ENCODE measurements at places on chromosomes 3 and 15.

DNA sequence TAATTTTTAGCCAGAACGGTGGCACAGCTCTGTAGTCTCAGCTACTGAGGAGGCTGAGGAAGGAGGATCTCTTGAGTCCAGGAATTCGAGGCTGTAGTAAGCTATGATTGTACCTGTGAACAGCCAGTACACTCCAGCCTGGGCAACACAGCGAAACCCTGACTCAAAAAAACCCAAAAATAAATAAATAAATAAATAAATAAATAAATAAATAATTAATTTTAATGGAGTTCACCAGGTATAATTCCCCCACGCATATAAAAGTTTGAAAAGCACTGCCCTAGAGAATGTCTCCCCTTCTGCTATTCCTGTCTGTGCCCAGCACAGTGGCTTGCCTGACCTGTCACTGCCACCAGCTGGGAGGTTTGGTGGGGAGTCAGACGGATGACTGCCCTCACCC lies 4.2 kb upstream of the RLBP1 start:
- DNase-seq: no peak

DNA sequence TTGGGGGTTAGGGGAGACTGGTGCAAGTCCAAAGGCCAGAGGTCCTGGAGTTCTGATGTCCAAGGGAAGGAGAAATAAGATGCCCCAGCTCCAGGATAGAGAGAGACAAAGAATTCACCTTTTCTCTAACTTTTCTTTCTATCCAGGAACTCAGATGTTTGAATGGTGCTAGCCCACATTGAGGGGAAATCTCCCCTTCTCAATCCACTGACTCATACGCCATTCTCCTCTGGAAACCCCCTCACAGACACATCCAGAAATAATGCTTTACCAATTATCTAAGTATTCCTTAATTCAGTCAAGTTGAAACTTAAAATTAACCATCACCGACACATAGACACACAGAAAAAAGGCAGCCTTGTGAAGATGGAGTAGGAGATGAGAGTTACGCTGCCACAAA lies 1085.2 kb downstream of the NSUN3 start:
- DNase-seq: no peak

GRCh38 chr3:46736006-46736872 lies 18.6 kb upstream of the PRSS50 start:
- no peak for DNase-seq

DNA sequence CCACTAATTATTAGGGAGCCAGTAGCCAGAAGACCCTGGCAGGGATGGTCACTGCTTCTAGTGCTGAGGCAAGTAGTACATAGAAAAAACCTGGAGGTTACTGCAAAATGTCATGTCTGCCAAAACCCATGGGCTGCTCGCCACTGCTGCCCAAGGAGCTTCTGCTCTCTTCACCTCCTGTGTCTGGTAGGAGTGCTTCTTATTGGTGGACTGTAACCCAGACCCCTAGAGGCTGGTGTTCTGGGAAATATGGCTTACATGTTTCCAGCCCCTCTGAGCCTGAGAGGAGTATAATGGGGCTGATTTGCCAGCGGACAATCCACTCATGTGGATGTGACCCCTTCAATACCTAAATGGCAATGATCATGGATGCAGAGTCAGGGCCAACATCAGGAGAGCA lies 286.4 kb downstream of the EPHB1 start:
- DNase-seq: no peak

GRCh38 chr3:46127503-46127902 lies 80.6 kb downstream of the CCR1 start:
- peak; percentile 88 for DNase-seq
